Fibroblast of gingiva (primary cell): ENCODE measurements at places on chromosomes 1 and 21.

DNA sequence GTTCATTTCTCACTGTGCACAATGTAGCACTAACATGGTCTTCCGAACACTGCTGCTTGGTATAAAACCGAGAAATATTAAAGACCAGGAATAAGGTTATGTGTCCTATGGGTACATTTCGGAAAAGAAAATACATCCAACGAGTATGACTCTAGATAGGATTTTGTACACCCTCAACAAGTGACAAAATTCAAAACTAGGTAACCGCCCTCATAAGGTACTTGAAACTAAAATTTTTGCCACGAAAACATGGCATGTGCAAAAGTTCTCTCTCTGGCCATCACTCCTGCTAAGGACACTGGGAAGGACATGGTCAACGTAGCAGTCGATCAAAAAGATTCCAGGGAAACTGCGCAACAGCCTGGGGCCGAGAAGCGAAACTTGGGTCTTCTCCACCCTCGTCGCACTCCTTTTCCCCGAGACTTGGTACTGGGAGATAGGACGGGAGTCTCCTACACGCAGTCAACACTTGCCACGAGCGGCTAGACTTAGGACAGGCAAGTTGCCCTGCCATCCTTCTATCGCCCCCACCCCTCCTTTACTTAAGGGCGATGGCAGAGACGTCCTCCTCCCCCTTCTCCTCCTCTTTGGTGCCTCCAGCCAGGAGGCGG, 338 bp upstream of the TOR1AIP1 start:
- DNase-seq, result peak; percentile 98

GRCh38 chr1:29500651-29501050, 264.3 kb downstream of the PTPRU start:
- DNase-seq, result no peak

GRCh38 chr1:234925440-234926263, 203.0 kb downstream of the TOMM20 start:
- peak; percentile 96 for DNase-seq

- peak; percentile 69 for DNase-seq
These were observed 7.6 kb upstream of the IL22RA1 start for GRCh38 chr1:24150234-24151174.

- DNase-seq, result no peak
These were observed 72.2 kb upstream of the GADD45A start for GRCh38 chr1:67612788-67613241.

- no peak for DNase-seq
These were observed 3.6 kb downstream of the ZNF362 start for GRCh38 chr1:33259879-33260278.

DNA sequence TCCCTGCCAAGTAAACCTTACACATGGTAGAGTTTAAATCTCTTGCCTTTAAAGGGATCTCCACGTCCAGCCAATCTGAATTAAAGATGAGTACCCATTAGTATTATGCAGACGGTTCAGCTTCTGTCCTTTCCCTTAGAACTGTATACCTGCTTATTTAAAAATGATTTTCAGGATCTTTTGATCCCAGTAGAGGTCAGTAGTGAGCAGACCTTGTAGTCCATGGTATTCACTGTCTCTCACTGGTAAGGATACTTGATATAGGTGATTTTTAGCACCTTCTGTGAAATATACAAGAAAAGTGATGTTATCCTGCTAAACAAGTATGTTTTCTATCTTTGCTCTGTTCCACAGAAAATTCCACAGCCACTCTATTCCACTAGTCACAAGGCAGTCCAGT, 1211.6 kb upstream of the ADGRL4 start:
- DNase-seq, result peak; percentile 43

GRCh38 chr1:166170726-166171125, 3.9 kb upstream of the FAM78B start:
- no peak for DNase-seq

DNA sequence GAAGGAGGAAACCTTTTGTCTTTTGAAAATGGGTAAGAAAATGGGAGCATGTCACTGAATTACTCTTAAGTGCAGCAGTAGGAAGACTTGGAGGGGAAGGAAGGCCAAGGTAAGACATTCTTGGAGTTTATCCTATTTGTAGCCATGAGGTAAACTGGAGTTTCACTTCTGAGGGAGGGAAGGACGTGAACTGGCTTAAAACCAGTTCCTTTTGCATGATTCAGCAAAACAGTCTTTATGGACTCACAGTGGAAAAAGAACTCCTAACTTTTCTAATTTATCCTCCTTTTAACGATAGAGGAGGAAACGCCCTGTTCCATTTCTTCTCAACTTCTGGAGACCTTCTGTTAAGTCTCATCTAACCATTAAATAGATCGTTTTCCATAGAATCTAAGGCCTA, 2.5 kb downstream of the PRDX6 start:
- DNase-seq, result peak; percentile 23

- DNase-seq, result peak; percentile 84
These were observed at the start of gene IL20 for GRCh38 chr1:206864939-206865671. Gene IL20 (plus strand): TSS chr1:206865623. CDS start chr1:206865853, 230 bp downstream.

DNA sequence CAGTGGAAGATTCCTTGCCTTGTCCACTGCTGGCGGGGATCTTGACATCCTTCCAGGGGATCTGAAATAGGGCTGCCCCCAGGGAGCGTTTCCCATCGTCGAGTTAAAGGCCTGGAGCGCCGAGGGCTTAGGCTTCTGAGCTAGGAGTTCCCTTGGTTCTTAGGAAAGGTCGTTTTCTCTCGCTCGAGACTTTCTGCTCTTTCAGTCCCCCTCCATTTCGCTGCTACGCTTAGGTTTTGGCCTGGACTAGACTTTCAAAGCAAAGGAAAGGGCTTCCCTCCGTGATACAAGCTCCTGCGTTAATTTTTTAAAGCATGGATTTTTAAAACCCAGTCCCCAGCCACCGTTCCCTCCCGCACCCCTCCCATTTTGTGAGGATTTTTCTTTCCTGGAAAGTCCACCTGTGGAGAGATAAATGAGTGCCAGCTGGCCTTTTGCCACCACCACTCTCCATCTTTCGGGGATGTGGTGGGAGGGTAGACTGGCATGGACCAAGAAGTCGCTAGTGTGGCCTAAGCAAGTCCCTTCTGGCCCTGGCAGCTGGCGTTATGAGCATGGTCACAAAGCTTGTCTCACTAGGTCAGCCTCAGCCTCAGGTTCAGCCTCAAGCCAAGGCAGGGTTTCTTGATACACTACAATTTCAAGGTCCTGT, 9.2 kb downstream of the NR5A2 start:
- no peak for DNase-seq

DNA sequence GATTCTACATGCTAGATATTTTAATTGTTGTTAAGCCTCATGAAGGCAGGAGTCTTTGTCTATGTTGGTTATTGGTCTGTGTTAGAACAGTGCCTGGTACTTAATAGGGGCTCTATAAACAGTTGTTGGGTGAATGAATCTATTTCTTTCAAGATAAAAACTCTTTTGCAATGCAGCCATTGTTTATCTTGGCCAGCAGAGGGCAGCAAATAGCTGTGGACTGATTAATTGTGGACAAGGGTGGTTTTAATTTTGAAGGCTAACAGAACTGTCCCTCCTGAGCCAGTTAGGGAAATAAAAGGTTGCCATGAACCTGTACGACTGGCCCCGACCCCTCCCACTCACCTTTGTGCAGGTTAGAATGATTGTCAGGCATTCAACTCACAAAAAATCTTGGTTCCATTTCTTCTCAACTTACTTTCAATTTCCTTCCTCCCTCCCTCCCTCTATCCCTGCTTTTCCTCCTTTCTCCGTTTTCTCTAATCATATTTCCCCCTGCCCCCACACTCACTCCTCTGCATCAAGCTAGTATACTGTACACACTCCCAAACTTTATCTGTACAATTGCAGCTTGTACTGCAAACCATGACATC, 66.3 kb upstream of the DIRAS3 start:
- DNase-seq, result peak; percentile 52

DNA sequence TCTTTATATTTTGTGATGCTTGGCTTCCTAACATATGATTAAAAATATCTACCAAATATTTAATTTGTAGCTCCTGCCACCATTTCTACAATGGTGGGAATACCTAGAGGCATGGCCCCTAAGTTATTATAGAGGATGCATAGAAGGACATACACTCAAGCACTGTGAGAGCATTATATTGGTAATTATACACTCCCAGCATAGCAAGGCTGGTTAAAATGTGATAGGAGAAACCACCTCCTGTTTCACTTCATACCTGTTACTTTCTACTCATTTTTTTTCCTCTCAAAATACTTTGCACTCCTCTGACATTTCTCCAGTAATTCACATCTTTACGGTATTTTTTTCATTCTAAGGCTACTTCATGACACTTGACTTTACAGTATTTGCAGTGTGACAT, 92.9 kb downstream of the HS2ST1 start:
- DNase-seq, result no peak

DNA sequence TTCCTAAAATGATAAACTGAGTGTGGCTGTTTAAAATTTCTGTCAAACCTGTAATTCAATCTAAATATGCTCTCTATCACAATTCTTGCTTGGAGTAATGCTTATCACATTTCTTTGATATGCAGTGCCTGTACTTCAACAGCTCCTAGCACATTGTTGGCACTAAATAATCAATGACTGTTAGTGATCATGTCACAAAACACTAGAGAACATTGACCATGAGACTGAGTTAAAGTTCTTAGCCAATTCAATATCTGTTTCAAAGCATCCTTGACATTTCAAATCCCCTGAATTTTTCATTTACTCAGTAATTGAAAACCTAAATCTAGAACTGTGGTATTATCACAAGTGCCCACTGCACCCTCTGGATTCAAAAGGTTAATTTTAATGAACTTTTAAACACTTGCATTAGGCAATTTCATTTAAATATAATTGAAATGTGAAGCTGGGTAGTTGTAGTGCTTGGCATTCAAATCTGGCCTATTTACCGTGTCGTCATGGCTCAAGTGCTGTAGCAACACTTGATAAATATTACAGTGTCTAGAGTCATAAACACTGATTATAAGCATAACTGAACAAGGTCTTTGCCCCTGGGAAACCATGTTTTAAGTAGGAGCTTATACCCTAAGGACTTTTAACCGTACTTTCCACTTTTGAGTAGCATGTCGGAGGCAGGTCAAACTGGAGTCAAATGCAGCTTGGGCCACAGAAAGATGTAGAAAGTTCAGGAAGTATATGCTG, 143.6 kb downstream of the LRRC7 start:
- DNase-seq, result peak; percentile 20

DNA sequence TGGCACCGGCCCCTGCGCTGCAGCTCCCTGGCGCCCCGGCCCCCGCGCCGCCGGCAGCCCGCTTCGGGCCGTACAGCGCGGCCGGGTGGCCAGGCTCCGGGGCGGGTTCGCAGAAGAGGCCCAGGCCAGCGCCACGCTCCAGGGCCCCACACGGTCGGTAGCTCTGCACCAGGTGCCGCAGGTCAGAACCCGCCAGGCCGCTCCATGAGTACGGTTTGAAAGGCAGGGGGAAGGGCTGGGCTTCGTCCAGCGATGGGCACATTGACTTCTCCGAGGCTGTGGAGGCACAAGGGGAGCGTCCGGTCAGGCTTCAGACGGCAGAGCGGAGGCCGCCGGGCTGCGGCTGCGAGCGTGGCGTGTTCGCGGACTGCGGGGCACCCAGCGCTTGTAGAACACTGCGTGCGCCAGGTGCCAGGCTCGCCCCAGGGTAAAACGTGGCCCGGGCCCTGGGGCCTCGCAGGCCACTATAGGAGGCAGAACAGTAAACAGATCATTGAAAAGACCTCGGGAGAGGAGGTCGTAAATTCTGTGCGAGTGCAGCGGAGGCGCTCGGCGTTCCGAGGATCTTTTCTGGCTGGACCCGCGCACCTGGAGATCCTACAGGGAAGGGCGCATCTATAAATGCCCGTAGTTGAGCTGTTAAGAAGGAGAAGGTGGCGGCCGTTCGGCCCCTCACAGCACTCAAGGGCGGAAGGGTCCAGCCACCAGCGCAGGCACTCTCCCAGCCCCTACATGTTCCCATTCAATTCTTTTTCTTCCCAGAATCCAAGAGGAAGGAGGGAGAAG, 5.7 kb downstream of the GFI1 start:
- no peak for DNase-seq

- DNase-seq, result no peak
These were observed 212.7 kb downstream of the GPR52 start for GRCh38 chr1:174660476-174660875.

GRCh38 chr21:20949884-20950283, 48.3 kb upstream of the NCAM2 start:
- DNase-seq, result no peak

GRCh38 chr21:34280959-34281358, 82.8 kb upstream of the KCNE2 start:
- DNase-seq, result no peak

DNA sequence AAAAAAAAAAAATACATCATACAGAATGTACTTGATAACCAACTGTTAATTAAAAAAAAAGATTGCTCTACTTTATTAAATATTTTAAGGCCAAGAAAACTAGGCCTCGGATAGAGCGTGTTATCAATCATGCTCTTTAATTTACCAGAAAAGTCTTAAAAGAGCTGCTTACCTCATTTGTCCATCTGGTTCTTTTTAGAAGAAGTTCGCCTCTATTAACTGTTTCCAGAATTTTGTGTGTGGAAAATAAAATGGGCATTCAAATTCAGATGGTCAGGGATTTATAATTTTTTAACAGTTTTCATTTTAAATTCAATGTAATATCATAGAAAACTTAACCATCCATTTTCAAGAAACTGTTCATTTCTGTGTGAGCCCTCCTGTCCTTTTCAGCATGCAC, 53.8 kb downstream of the KCNK1 start:
- no peak for DNase-seq

DNA sequence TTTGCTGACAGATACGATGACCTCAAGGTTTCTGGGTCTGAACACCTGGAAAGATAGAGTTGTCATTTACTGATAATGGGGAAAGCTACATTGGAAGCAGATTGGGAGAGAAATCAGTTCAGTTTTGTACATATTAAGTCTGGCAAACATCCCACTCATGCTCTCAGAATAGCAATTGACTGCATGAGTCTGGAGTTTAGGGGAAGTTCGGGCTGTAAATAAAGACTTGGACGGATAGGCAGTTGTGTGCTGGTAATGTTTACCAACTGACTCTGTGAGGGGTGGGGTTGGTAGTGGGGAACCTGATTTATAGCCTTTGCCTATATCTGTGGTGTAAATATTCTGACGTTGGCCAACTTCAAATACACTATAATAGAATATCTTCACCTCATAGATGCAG, 4.0 kb downstream of the H6PD start:
- DNase-seq, result no peak

- DNase-seq, result no peak
These were observed 212.7 kb upstream of the FGGY start for GRCh38 chr1:59083946-59084865.

DNA sequence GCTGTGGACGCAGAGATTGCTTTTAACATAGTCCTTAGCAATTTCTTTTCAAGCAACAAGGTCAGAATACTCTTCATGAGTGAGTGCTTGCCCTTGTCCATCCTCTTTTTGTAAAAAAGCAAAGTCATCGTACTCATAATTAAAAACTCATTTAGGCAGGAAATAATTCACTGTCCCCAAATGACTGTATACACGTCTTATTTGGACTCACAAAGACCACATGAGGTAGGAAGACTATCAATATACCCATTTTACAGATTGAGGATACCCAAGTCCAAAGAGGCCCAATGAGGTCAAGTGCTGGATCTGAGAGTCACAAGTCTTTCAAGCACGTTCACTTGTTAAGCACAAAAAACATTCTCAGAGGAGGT, 13.2 kb downstream of the ITPKB start:
- no peak for DNase-seq
